Suprapubic skin (tissue), 4 donors: ENCODE measurements at places on chromosomes 11 and 22. TPM values are rescaled to one million over a fixed set of nuclear protein-coding genes. Genes with fewer than 3 reads are reported as not detected.
A peak's percentile ranks its signal among the peaks of the same experiment; 100 is the strongest.

DNA sequence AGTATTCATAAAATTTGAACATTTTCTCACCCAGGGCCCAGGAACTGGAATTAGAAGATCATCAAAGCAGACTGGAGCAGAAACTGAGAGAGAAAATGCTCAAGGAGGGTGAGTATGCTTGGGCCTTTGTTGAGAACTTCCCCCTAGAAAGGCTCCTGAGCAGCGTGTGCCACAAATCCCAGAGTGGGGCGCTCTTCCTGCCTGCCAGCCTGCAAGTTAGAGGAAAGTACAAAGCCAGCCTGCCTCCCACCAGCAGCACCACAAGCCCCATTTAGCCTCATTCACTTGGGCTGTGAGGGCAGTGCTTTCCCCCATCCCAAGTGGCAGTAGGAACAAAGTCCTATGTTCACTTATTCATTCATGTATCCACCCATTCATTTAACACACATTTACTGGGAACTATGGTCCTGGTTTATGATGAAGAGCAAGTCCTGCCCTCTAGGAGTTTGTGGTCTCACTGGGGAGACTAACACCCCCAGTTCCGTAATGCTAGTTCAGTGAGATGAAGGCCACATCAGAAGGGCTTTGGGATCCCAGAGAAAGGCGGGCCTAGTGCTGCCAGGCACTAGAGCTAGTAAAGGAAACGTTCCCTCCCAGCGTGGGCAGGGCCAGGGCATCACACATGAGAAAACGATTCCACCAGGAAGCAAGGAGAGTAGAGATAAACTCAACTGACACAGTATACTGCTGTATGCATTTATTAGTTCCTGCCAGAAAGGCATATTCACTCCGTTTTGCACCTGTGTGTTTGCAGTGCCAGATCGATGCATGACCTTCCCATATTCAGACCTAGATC lies 22.4 kb upstream of the PARVA start:
- no peaks in the 10 kb centered on the region for H3K27me3 ChIP-seq
- no peaks in the 10 kb centered on the region for H3K4me1 ChIP-seq
- no peak overlapping the region for H3K4me3 ChIP-seq
- DNase-seq = no peak

- no peak overlapping the region for H3K27ac ChIP-seq
- H3K27me3 ChIP-seq = peaks cover 19% of the 10 kb centered on the region
- no peak for DNase-seq
- H3K4me3 ChIP-seq = no peak overlapping the region
- H3K36me3 ChIP-seq = peaks cover 11% of the 10 kb centered on the region
- H3K4me1 ChIP-seq = peaks cover 15% of the 10 kb centered on the region
Measured at GRCh38 chr11:124766156-124766555, 4.1 kb upstream of the ESAM start.

DNA sequence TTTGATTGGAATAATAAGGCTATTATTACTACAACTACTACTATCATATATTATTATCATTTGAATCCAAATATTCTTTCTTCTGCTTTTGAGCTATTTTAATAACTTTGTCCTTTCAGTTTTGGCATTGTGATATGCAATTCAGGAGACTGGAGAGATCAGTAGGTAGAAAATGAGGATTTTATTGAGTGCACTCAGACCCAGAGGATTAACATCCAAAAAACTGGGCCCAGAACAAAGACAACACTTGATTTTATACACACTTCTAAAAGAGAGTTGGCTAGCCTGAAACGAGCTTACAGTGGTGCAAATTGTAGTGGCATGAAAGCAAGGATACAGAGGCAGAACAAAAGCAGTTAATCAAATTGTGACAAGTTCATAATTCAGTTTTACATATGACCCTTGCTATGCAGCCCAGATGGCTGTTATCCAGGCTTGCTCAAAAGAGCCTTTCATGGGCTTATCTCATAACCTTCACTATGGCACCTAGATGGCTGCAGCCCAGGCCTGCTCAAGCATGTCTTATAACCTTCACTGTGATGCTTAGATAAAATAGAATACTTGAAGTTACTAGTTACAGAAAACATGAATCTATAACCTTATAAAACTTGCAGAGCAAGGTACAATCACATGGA lies 796.3 kb upstream of the RAG2 start:
- no peaks in the 10 kb centered on the region for H3K4me1 ChIP-seq
- no peaks in the 10 kb centered on the region for H3K36me3 ChIP-seq
- H3K4me3 ChIP-seq = no peak overlapping the region
- H3K27ac ChIP-seq = no peak overlapping the region

GRCh38 chr11:68212421-68213134 lies 518 bp downstream of the KMT5B start:
- DNase-seq = peak; percentile 81
- no peaks in the 10 kb centered on the region for H3K27me3 ChIP-seq
- no peaks in the 10 kb centered on the region for H3K36me3 ChIP-seq
- H3K27ac ChIP-seq = peak overlapping the region; percentile 100

GRCh38 chr11:80815752-80816453 lies 1375.1 kb upstream of the TENM4 start:
- no peaks in the 10 kb centered on the region for H3K4me1 ChIP-seq
- H3K27me3 ChIP-seq = no peaks in the 10 kb centered on the region
- no peaks in the 10 kb centered on the region for H3K36me3 ChIP-seq
- H3K4me3 ChIP-seq = no peak overlapping the region

DNA sequence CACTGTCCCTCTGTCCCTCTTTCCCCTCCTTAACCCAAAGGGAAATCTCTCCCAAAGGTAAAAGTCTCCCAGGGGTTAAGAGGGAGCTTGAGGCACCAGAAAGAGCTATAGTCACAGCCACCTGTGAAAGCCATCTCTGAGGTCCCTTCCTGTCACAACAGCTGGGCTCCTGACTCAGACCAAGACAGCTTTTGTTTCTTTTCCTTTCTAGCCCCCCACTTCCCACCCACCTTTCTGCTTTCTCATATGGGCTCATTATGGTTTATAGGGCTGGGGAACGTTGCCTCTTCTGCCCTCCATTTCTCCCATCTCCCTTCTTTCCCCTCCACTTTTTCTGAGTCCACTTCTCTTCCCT lies 19.1 kb downstream of the MIF start:
- no peak for DNase-seq
- H3K4me3 ChIP-seq = peak overlapping the region; percentile 60
- no peaks in the 10 kb centered on the region for H3K27me3 ChIP-seq
- peaks cover 13% of the 10 kb centered on the region for H3K4me1 ChIP-seq
- no peaks in the 10 kb centered on the region for H3K36me3 ChIP-seq
- H3K27ac ChIP-seq = peak overlapping the region; percentile 84

DNA sequence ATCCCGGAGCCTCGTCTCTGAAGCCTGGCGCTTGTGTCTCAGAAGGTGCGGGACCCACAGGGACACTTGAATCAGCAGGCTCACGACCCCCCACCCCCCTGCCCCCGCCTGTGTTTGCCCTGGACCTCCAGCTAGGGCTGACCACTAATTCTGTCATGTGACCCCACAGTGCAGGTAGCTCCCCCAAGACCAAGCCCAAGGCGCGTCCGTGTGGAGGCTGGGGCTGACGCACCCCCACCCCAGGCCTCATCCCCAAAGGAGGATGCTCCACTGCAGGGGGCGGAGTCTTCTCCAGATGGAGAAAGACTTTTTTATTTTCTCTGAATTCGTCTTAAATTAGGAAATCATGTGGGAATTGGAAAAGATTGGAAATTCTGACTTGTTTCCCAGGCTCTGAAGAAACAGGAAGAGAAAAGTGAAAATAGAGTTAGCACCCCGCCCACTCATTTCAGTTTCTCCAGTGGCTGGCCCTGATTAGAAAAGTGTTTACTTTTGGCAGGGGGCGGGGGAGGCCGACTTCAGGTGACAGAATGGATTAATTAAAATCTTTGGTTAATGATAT lies 1.0 kb upstream of the RELA start:
- peaks cover 30% of the 10 kb centered on the region for H3K36me3 ChIP-seq
- H3K27me3 ChIP-seq = no peaks in the 10 kb centered on the region
- peak overlapping the region; percentile 94 for H3K4me3 ChIP-seq
- H3K4me1 ChIP-seq = peaks cover 42% of the 10 kb centered on the region
- peak; percentile 90 for DNase-seq

DNA sequence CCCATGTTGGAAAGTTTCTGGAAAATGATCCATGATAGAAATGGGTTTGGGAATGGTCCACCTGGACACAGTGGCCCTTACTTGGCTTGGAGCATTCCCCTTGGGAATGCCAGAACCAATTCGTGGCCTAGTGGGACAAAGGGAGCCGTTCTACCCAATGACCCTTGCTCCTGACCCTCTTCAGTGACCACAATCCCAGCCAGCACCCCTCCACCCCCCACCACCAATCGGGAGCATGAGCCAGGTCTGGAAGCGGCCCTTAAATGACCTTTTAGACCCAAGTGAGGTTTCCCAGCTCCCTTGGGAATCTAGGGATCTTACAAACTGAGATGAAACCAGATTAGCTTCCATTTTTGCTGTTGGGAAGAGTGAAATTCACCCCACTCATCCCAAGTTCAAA lies 51.3 kb upstream of the CDON start:
- peaks cover 47% of the 10 kb centered on the region for H3K4me1 ChIP-seq
- H3K36me3 ChIP-seq = no peaks in the 10 kb centered on the region
- DNase-seq = no peak
- H3K4me3 ChIP-seq = no peak overlapping the region
- no peaks in the 10 kb centered on the region for H3K27me3 ChIP-seq

DNA sequence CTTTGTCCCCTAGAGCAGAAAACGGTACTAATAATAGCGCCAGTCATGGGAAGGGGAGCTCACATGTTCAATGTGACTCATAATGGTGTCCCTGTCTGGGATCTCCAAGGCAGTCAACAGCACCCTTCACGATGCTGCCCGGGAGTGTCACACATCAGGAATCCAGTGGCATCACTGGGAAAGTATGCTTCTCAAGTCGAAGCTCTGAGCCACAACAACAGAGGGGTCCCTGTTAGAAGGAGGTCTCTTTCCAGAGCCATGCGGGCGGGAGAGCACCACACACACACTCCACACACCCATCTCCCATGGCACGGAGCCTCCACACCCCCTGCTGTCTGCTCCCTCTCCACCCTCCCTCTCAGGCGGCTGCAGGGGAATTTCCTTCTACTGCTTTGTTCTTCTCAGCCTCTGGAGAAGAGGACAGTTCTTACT lies 119.7 kb downstream of the ETS1 start:
- peaks cover 30% of the 10 kb centered on the region for H3K4me1 ChIP-seq
- H3K27me3 ChIP-seq = no peaks in the 10 kb centered on the region
- no peak overlapping the region for H3K4me3 ChIP-seq

DNA sequence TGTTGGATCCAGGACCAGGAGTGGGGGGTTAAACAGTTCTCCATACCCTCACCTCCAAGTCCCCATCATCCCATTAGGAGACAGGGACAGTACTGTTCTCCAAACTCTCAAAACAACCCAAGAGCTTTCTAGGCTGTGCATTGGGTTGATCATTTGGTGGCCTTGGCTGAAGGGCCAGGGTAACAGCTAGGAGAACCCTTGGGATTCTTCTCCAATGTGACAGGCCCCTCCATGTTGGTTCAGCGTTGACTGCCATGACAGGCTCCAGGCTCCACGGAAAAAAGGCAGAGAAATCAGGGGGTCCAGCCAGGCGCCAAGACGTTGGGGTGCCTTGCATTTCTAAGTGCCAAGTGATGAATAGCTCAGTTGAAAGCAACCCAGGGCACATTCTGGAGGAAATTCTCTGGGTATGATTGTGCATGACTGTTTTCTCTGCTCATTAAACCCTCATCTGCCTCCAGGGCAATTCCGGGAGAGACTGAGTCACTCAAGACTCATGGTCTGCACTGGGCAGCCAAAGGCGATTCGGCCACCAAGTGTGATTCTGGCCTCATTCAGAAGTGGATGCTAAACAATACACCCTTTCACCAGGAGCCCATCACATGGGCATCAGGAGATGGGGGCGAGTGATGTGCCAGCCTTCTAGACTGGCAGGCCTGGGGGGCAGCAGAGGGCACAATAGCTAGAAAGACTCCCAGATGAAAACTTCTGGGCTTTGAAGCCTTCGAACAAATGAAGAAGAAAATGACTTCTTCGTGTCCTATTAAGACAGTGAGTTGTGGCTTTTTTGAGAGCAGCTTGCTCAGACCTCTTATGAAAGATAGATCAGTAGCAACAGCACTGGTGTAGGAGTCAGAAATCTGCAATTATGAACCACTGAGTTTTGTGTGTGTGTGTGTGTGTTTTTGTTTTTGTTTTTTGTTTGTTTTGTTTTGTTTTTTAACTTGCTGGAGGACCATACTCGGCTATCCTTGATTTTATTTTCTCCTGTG lies 27.7 kb downstream of the CD44 start:
- H3K27ac ChIP-seq = peak overlapping the region; percentile 85
- no peak for DNase-seq
- peak overlapping the region; percentile 15 for H3K4me3 ChIP-seq
- no peaks in the 10 kb centered on the region for H3K27me3 ChIP-seq
- peaks cover 98% of the 10 kb centered on the region for H3K4me1 ChIP-seq

GRCh38 chr11:69922015-69922595 lies 102.9 kb upstream of the FGF3 start:
- H3K36me3 ChIP-seq = no peaks in the 10 kb centered on the region
- H3K27ac ChIP-seq = peak overlapping the region; percentile 3
- H3K4me1 ChIP-seq = peaks cover 10% of the 10 kb centered on the region
- peak; percentile 69 for DNase-seq
- H3K27me3 ChIP-seq = peaks cover 52% of the 10 kb centered on the region

GRCh38 chr11:66068923-66069714 lies 953 bp upstream of the PACS1 start:
- H3K4me3 ChIP-seq = peak overlapping the region; percentile 88
- peaks cover 40% of the 10 kb centered on the region for H3K36me3 ChIP-seq
- peak overlapping the region; percentile 96 for H3K27ac ChIP-seq
- H3K4me1 ChIP-seq = peaks cover 36% of the 10 kb centered on the region
- no peak for DNase-seq

GRCh38 chr11:3030289-3031070 lies 26.7 kb downstream of the CARS1 start:
- no peaks in the 10 kb centered on the region for H3K4me1 ChIP-seq
- H3K27me3 ChIP-seq = no peaks in the 10 kb centered on the region
- no peak overlapping the region for H3K4me3 ChIP-seq
- H3K27ac ChIP-seq = no peak overlapping the region

GRCh38 chr11:33553486-33553885 lies 147.1 kb downstream of the C11orf91 start:
- no peak for DNase-seq
- no peak overlapping the region for H3K4me3 ChIP-seq
- H3K36me3 ChIP-seq = no peaks in the 10 kb centered on the region
- H3K4me1 ChIP-seq = no peaks in the 10 kb centered on the region
- H3K27ac ChIP-seq = no peak overlapping the region

DNA sequence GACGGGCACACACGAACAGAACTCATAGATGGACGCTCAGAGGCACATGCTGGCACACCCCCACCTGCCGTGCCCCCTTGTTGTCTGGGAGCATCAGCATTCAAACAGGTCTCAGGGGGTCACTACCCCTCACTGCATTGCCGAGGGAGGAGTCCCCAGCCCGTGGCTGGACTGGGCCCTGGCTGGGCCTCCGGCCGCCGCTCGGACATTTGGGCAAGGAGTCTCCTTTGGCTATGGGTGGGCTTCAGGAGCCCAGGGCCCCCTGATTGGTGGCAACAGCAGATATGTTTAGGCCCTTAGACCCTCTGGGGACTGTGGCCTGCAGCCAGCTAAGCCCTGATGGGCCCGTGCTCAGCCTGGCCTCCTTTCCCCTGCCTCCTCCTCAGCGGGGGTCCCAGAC lies 41.9 kb downstream of the FLRT1 start:
- no peaks in the 10 kb centered on the region for H3K36me3 ChIP-seq
- no peak for DNase-seq
- peaks cover 5% of the 10 kb centered on the region for H3K4me1 ChIP-seq
- H3K4me3 ChIP-seq = no peak overlapping the region
- H3K27ac ChIP-seq = no peak overlapping the region
- no peaks in the 10 kb centered on the region for H3K27me3 ChIP-seq

Gene LUZP2
- total RNA-seq = not detected

Gene POTEH
- not detected for total RNA-seq

Gene PHF21A
- total RNA-seq = 89.2 TPM

Gene MRGPRX4
- not detected for total RNA-seq

Gene AGBL2
- total RNA-seq = 0.29 TPM

Gene MAJIN
- not detected for total RNA-seq

Gene PAK1
- 32.6 TPM for total RNA-seq

Gene APLNR
- 0.42 TPM for total RNA-seq

Gene ANO9
- 76.8 TPM for total RNA-seq
